ENCODE measurements at places on chromosomes 6 and 20.

DNA sequence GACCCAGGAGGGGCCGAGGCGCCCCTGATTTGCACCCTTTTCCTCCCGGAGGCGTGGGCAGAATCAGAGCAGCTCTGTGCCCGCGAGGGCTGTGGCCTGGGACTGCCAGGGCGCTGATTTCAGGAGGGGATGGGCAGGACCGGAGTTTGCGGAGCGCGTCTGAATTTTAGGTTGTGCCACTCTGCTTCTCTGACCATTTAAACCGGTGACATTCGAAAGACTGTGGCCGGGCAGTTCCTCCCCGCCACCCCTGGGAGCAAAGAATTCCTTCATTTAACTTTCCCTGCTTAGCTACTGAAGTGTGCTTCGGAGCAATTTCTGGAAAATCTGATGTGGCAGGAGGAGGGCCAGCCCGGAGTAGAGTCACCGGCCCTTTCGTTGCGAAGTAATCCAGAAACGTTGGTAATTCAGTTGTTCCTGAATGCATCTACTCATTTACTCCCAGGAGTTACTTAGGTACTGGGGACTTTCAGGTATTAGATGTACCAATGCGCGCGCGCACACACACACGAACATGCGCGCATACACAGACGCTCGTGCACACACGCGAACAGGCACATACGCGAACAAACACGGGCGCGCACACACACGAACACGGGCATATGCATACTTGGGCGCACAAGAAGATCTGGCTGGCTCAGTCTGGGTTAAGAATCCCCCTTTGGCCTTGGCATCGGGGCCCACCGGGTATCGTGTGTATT lies 568 bp downstream of the CCDC170 start:
- DNase-seq, result no peak

DNA sequence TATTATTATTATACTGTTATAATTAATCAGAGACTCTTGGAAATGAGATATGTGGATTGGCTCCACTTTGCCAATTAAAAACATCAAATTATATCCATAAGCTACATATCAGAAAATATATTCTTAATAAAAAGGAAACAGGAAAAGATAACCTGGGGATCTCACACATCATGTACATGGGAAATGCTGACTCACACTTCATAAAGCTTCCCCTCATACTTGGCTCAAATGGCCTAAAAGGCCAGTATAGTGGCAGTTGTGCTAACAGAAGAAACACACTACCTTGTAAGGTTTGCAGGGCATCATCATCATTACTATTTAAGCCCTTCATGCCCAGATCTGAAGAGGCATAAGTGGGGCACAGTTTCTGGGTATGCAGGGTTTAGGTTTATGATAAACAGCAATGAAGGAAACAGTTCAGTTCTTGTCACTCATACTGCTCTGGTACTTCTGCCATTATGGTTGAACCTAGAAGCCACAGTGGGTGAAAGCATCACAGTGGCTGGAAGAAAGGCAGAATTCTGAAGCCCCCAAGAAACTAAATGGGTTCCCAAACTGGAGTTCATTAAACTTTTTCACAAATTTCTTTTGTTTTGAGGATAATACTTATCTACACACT lies 60.6 kb downstream of the BTBD9 start:
- DNase-seq, result no peak

DNA sequence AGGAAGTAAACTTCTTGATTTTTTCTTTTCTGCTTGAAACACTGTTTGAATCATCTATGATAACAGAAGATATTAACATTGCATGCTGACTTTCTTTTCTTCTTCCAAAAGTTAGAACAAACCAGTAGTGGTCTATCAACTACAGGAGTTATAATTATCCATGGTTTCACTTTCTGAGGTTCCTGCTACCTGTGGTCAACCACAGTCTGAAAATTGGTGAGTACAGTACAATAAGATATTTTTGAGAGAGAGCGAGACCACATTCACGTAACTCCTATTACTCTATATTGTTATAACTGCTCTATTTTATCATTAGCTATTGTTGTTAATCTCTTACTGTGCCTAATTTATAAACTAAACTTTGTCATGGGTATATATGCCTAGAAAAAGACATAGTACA lies 86.1 kb downstream of the MAP7 start:
- no peak for DNase-seq

DNA sequence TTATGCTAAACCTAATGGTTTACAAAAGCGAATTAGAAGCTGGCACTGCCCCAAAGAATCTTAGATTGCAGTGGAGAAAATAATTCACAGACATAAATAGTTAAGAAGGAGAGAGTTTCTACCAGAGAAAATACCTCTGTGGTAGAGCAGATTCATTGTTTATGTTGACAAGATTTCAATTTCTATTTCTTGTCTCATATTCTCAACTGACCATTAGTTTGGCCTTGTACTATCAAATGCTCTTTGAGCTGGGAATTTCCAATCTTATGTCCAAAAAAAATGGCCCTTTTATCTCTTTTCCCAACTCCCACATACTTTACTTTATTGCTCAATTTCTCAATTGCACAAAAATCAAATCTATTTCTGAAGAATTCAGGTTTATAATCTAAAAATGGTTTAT lies 804.1 kb upstream of the CITED2 start:
- no peak for DNase-seq

DNA sequence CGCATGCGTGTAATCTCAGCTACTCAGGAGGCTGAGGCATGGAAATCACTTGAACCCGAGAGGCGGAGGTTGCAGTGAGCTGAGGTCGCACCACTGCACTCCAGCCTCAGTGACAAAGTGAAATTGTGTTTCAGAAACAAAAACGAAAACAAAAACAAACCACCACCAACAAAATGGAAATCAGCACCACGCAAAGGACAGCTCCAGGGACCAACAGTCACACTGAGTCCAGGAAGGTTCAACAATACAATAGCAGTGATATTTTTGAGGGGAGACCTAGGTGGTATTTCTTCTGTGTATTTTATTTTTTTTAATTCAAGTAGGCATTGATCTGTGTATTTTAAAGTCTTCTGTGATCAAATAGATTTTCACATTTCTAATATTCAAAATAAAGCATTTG lies 9.8 kb downstream of the HLA-F start:
- no peak for DNase-seq

GRCh38 chr20:50471231-50471630 lies 39.0 kb upstream of the PTPN1 start:
- DNase-seq, result no peak

- DNase-seq, result peak; percentile 39
Observed at GRCh38 chr20:2693286-2694007, 867 bp downstream of the EBF4 start.

DNA sequence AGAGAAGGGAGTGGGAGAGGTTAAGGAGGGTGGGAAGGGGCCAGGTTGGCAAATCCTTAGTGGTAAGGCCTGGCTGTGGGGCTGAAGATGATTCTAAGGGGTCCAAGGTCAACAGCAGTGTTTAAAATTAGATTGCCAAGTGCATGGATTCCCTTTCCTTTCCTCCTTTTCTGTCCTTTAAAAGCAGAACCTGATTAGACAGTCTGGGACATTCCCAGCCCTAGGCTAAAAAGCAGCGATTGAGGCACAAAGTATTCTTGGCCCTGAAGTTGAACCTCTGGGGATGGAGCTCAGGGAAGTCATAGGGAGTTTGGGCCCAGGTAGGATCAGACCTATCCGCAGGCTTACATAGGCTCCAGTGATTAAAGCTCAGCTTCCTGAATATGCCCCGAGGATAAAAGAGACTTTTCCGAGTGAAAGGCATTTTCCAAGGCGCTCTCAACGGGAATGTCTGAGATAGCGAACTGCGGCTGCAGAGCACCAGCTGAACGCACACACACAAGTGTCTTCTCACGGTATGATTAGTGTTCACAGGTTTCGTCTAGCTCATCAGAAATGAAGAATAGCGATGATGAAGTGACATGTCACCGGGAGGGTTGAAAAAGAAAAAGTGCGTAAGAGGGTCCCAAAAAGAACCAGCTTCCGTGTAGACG lies 787 bp upstream of the CARMIL1 start:
- no peak for DNase-seq

DNA sequence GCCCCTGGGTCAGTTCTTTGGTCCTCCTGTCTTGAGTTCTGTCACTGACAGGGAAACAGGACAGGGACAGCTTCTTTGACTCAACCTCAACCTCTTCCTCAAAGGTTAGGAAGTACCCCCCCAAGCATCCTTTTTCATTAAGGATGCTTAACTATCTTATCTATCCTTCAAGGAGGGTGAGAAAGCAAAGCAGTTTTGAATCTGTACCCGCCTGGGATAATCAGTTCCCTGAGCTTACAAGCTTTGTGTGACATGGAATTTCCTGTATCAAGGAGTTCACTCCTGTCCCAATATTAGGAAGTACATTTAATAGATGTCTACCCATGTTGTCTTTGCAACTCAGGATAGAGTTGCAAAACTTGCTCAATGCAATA lies 31.1 kb upstream of the PIM1 start:
- no peak for DNase-seq

DNA sequence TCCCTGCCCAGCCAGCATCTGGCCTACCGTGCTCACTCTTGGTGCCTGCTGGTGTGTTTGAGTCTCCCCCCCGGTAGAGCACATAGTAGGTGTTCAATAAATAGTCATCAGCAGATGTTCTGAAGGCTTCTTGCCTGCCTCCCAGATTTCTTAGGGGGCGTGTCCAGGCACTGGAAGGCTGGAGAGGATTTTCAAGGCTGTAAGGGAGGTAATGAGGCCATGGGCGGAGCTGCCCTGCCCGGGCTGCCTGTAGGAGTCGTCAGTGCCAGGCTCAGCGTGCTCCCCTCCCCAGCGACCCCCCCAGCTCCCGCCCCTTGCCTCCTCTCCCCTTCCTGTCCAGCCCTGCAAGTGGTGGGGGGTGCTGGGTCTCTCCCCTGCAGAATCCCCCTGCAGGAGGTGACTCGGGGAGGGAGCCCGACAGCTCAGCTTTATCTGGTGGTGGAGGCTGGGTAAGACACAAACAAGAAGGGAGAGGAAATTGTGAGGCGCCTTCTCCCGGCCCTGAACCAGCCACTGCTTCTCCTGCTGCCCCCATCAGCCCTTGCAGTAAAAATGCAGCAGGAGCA lies 55.9 kb downstream of the BCAS4 start:
- no peak for DNase-seq

GRCh38 chr20:33463332-33464101 lies 20.0 kb upstream of the SNTA1 start:
- no peak for DNase-seq

DNA sequence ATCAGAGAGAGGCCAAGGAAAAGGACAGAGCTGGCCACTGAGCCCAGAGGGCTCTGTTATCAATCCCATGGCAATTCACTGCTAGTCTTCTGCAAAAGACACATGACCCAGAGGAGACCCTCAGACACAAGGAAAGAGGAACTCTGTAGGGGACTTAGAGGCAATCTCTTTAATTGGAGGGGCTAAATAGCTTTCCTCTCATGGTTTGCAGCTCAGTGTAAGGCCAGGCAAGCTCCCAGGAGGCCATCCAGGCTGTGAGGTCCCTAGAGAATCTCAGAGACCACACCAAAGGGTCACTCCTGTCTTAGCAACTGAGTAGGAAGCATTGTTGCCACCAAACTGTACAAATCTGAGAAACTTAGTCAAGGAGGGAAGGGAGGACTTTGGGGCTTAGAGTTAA lies 10.0 kb upstream of the HLA-DOA start:
- no peak for DNase-seq

- no peak for DNase-seq
Observed at GRCh38 chr20:4605166-4605565, 116.5 kb upstream of the PRND start.

DNA sequence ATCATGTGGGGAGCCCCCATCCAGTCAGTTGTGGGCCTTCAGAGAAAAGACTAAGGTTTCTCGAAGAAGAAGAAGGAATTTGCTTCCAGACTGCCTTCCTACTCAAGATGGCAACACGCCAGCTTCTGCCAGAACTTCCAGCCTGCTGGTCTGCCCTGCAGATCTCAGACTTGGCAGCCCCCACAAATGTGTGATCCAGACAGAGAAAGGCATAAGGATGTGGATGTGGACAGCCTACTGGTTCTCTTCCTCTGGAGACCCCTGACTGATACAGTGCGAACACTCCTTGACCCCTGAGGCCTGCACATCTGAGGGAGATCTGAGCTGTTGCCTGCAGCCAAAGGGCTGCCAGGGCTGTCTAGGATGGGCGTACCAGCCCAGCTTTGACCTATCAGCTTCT lies 8.6 kb downstream of the GABRR1 start:
- DNase-seq, result no peak

DNA sequence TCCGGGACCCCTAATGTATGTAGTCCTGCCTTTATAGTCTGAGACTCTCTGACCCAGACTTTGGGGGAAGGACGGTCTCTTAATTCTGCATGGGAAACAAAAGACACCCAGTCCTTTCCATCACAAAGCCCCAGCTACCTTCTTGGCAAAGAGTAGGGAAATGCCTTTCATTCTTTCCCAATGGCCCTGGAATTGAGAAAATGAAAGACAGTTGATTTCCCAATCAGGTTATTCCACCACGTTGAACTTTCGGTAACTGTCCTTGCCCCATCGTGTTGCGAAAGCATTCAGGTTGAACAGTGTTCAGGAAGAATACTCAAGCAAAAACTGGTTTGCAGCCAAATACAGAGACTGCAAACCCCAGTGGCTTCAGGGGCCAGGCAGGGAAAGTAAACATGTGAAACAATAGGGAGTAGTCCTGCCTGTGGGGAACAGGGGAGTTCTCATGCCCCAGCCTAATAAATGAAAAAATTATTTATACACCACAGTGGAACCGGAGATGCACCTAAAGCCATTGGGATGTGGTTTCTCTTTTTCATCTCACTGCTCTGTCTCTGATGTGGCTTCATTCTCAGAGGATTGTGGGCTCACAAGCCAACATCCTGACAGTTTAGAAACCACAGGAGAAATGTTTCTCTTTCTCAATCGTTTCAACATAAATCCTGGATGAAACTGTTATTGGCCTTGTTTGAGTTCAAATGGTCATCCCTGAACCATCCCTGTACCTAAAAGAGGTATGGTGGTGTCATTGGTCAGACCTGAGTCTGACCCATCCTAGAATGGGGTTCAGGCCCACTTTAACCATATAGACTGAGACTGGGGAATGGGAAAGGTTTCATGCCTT lies 44.2 kb upstream of the SLC9A8 start:
- DNase-seq, result no peak

- DNase-seq, result no peak
Observed at GRCh38 chr6:31899215-31899614, 1.7 kb upstream of the EHMT2 start.

- no peak for DNase-seq
Observed at GRCh38 chr6:165692106-165692653, 29.1 kb upstream of the PDE10A start.

- no peak for DNase-seq
Observed at GRCh38 chr6:32113386-32114352, 4.5 kb upstream of the TNXB start.

GRCh38 chr20:45732199-45732598 lies 10.1 kb downstream of the SPINT4 start:
- no peak for DNase-seq

DNA sequence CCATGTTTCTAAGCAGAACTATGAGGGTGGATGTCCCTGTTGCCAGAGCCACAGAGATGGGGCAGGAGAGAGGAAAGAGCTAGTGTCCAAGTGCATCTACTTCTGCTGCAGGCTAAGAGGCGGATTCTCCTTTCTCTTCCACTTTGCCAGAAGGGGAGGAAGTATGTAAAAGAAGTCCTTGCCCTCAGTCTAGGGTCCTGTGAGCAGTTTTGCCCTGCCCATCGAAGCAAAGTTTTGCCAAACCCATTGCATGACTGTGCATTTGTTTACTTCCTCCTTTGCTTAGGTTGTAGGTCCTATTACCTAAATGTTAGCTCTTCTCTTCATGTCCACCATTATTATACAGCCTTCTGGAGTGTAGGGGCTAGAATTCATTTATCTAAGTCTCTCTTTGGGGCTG lies 106.2 kb upstream of the ARMC2 start:
- no peak for DNase-seq

GRCh38 chr6:151018046-151018445 lies 152.5 kb downstream of the MTHFD1L start:
- DNase-seq, result no peak

GRCh38 chr6:143369971-143370370 lies 80.5 kb downstream of the ADAT2 start:
- no peak for DNase-seq
